ENCODE measurements at places on chromosomes 7 and 10. TPM values are rescaled to one million over a fixed set of nuclear protein-coding genes. Genes with fewer than 3 reads are reported as not detected.

DNA sequence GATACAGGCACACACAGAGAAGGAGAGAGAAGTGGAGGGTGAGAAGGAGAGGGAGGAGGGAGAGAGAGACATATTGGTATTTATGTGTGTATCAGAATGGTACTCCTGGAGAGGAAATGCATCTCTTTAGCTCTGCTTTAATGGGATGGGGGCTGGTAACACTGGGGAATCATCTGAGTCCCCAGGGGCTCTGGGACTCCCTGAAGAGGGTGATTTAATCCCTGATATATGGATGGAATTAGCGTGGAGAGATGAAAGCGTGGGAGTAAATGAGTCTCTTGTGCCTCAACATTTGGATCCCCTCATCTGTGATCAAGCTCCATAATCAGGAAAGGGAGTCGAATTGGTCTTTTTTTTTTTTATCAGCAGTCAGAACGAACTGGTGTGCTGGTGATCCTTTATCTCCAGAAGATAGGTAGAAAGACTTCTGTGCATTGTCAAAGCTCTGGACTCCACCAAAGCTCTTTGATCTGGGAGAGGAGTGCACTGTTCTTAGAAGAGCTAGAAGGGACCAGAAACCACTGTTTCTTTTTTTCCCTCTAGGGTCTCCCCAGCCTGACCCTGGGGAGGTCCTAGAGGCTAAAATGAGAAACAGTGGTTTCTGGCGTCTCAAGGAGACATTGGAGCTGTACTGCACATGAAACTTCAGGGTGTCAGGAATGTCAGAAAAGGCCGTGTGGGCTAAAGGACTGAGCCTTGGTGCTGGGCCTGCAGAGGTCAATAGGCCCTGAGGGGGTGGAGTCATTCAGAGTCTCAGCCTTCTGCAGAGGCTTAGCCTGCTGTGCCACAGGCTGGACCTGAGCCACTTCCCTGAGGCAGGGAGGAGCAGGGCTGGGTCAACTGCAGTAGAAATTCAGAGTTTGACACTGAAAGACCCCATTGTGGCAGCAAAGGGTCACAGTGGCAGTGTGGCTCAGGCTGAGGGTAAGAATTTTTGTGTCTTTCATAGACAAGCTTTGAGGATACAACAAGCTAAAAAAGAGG lies 234.4 kb upstream of the SLC26A5 start:
- no peak for DNase-seq

The OPN4 gene
- polyA plus RNA-seq, result not detected

GRCh38 chr10:96225119-96225518 lies 46.2 kb downstream of the BLNK start:
- DNase-seq, result no peak

GRCh38 chr7:27678617-27679260 lies 16.1 kb upstream of the HIBADH start:
- no peak for DNase-seq

DNA sequence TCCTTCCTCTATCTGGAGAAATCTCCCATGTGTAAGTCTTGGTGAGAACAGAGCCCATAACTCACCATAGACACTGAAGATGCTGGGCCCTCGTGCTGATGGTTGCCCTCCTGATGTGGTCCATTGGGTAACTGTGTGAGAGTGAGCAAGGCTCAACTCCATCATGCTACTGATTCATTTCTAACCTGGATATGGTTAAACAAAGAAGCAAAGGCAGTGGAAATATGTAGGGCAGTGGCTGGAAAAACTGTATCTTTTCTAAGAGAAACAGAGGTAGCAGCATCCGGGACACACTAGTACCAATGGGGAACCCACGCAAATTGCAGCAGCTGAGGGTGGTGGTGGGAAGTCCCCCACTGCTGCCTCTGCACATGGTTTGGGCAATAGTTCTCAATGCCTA lies 221.7 kb downstream of the KLF6 start:
- no peak for DNase-seq

The CYP2E1 gene
- polyA plus RNA-seq, result 0.78 TPM

GRCh38 chr10:51377932-51378599 lies 303.8 kb downstream of the PRKG1 start:
- DNase-seq, result no peak

The PPP1R17 gene
- not detected for polyA plus RNA-seq

DNA sequence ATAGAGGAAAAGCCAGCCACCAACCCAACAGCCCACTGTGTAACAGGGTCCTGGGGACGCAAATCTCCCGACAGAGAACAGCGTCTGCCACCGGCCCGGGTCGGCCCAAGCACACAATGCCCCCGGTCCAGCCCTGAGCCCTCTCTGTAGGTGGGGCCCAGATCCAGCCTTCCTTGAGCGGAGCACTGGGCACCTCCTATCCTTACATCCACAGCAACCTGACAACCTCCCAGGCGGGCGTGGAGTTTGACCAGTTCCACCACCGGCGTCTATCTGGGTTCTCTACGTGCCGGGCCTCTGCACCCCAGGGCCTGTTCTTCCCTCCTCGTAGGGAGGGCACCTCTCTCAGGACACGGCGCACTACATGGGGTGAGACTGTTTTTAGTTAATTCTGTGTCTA lies 109.0 kb downstream of the CYTH3 start:
- DNase-seq, result no peak

DNA sequence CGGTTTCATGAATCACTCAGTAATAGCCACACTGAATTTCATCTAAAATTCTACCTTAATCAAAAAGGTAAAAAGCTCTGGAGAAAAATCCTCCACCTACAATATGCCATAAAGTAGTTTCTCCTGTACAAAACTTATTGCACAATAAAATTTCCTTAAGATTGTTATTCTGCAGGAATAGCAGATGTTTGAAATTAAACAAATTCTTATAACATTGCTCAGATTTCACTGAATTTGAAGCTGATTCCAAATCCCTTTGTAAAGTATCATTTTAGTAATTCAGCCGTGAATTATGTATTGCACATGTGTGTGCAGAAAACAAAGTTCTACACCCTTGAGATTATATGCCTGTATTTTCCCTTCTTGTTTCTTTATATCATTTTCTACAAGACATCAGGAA lies 123.8 kb downstream of the AMPH start:
- no peak for DNase-seq

- DNase-seq, result no peak
Observed at GRCh38 chr7:46603296-46603752, 682.3 kb upstream of the IGFBP3 start.

- DNase-seq, result no peak
Observed at GRCh38 chr10:30006410-30006809, 53.0 kb downstream of the JCAD start.

The CLRN3 gene
- 14.1 TPM for polyA plus RNA-seq

GRCh38 chr10:87505366-87506111 lies 846 bp downstream of the MINPP1 start:
- peak; percentile 56 for DNase-seq

DNA sequence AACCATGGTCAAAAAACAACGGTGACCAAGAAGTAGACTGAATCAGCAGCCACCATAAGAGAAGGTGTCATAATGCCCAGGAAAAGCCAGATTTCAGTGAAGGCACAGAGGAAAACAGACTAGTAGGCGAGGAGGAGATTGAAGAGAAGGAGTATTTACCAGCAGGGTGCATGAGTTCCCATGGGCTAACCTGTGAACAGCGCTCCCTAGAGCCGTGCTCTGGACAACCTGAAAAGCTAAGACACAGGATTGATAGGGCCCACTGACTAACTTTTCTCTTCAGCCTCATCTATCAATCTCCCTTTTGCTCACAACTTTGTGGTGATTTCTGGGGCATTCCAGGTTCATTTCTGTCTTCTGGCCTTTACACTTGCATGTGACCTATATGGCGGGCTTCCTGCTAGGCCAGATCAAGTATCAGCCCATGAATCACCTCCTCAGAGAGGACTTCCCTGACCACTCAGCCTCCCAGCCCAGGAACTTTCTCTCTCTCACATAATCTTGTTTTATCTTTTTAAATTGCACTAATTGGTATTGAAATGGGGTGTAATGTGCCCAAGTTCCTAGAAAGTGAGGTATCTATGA lies 12.8 kb downstream of the ANKRD22 start:
- no peak for DNase-seq

The MPP7 gene
- polyA plus RNA-seq, result 8.6 TPM

DNA sequence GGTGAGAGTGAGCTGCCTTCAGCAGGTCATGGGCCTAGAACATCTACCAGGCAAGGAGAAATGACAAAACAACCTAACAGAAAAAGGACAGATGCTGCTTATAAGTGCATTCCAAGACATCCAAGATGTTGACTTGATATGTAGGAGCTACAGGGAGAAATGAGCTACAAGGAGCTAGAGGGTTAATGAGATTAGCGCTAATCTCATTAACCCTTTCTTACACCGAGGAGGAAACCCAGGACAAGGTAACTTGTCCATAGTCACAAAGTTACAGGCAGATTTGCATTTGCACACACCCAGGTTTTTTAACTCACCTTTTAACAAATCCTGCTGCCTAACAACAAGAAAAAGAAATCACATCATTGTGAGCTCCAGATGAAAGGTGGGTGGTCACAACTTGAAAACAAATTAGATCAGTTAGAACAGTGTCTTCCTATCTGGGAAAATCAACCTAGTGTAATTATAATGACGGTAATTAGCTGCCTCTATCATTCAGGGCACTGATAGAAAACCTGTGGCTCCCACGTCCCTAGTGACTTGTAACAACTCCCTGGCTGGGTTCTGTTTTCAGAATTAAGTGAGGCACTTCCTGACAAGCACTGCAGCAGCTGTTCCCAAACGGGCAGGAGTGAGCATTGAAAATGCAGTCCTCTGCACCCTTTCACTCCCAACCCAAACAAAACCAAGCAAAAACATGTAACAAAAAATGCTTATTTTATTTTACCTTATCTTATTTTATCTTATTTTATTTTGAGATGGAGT lies 5.7 kb downstream of the KIAA1549 start:
- DNase-seq, result no peak

DNA sequence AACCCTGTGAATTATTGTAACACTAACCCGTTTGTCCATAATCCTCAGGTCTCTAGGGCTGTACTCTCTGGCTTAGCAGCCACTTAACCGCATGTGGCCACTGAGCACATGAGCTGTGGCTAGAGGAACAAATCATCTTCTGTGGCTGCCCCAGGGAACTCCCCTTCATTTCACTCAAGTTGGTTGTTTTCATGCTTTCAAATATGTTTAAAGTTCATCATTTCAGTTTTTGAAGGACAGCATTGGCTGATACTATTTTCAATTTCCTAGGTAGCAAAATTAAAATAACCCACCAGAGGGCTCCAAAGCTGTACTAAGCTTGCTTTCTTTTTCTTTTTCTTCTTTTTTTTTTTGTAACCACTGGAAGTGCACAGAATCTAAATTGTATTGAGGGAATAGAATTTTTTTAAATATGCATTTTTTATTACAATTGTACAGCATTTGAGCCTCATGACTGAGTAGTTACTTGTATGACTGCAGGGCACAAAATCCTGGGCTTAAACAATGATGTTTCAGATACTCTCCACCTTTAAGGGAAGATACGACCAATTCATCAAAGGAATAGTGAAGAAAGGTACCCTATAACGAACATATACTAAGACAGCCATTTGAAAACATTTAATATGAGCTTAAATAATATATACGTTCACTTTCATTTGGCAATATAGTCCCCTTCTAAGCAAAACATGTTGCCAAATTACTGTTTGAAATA lies 38.6 kb downstream of the MRC1 start:
- DNase-seq, result no peak

GRCh38 chr10:125132344-125132743 lies 28.0 kb downstream of the CTBP2 start:
- no peak for DNase-seq

- no peak for DNase-seq
Observed at GRCh38 chr10:132048294-132048667, 17.5 kb upstream of the JAKMIP3 start.

The SFTPD gene
- 0.97 TPM for polyA plus RNA-seq

The OR6V1 gene
- polyA plus RNA-seq, result not detected

DNA sequence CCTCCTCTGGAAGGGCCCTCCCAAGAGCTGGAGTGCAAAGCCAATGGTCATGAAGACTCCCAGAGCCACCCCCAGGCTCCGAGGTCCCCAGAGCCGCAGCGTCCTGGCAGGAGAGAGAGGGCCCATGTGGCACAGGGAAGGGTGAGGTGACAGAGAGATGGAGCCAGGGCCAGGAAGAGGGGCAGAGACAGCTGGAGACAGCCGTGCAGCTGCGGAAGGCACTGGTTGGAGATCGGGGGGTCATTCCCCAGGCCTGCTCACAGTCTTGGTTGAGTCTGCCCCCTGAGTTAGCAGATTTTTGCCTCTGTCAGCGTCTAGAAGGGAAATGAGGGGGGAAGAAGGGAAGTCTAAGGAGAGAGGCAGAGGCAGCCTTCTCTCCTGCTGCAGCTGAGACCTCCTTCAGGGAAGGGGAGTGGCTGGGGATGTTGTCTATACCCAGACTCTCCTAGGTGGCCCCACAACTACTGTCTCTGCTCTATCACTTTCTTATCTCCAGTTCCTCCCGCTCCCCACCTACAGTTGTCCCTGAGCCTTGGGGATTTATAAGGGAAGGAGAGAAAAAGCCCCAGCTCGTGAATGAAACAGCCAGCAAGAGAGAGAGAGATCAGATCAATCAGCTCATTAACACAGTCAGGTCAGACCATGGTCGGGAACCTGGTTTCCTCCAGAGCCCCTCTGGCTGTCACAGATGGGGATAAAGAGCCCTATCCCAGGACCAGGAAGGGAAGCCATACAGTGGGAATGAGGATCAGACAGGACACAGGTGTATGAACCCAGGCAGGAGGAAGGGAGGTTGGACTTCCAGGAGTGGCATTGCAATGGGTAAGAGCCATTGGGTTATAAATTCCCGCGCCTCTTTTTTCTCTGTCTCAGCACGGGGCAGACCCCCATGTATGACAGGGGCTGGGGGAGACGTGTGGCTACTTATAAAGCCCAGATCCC lies 1.2 kb downstream of the GAL3ST4 start:
- DNase-seq, result no peak

The CYP2C19 gene
- polyA plus RNA-seq, result 0.13 TPM

The GJD4 gene
- polyA plus RNA-seq, result 0.20 TPM

The HOXA2 gene
- polyA plus RNA-seq, result 13.4 TPM

Data from left renal cortex interstitium (tissue), 4 donors.